ENCODE measurements at places on chromosomes 2 and 18. TPM values are rescaled to one million over a fixed set of nuclear protein-coding genes. Genes with fewer than 3 reads are reported as not detected.
A peak's percentile ranks its signal among the peaks of the same experiment; 100 is the strongest.

DNA sequence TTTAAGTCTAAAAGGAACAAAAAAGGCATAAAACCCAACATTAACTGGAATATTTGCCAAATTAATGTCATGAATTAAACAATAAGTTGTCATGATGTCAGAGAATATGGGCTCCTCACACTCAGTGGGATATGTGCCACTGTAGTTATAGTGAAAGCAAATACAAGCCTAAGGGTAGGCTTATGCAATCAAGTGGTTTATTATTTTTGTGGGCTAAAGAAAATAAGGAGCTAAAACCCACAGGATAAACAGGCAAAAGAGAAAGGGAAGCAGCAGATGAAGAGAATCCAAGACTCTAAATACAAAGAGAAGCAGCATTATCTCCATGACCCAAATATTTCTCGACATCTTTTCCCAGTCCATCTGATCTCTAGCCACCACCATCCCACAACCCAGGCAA is 17.5 kb downstream of the YWHAQ start:
- H3K4me1 ChIP-seq, result peaks cover 78% of the 10 kb centered on the region
- no peak overlapping the region for H3K4me3 ChIP-seq
- H3K27ac ChIP-seq, result no peak overlapping the region
- peaks cover 74% of the 10 kb centered on the region for H3K36me3 ChIP-seq

Gene KIF3C
- total RNA-seq, result 15.2 TPM

- no peak for DNase-seq
- H3K36me3 ChIP-seq, result peaks cover 9% of the 10 kb centered on the region
- peak overlapping the region; percentile 100 for H3K4me3 ChIP-seq
- peaks cover 28% of the 10 kb centered on the region for H3K4me1 ChIP-seq
These were observed 430 bp upstream of the CHMP1B start for GRCh38 chr18:11850821-11851145.

- H3K4me3 ChIP-seq, result no peak overlapping the region
- no peaks in the 10 kb centered on the region for H3K4me1 ChIP-seq
These were observed 269.3 kb upstream of the MYT1L start for GRCh38 chr2:2600366-2600765.

DNA sequence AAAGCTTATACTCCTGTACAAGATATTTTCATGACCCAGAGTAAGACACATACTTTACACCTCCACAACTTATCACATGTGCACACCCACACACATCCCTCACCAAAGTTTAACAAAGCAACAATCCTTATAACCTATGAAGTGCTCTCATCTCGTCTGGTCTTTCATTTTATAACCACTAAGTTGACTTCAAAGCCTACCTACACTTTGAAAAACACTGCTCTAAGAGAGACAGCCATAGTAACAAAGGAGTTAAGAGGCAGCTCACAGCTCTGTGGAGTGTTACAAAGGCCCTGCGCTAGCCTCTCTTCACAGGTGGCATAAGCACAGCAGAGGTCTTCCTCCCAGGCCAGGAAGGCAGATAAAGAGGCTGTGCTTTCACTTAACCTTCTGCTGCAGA is 69.7 kb upstream of the TMEM200C start:
- peaks cover 11% of the 10 kb centered on the region for H3K4me1 ChIP-seq
- H3K27me3 ChIP-seq, result no peaks in the 10 kb centered on the region
- no peak for DNase-seq
- H3K4me3 ChIP-seq, result no peak overlapping the region
- H3K27ac ChIP-seq, result no peak overlapping the region
- H3K36me3 ChIP-seq, result no peaks in the 10 kb centered on the region

GRCh38 chr2:172103471-172104272 is 972 bp upstream of the DLX2 start:
- peaks cover 43% of the 10 kb centered on the region for H3K4me1 ChIP-seq
- H3K36me3 ChIP-seq, result peaks cover 1% of the 10 kb centered on the region
- H3K27me3 ChIP-seq, result peaks cover 68% of the 10 kb centered on the region
- peak; percentile 57 for DNase-seq

DNA sequence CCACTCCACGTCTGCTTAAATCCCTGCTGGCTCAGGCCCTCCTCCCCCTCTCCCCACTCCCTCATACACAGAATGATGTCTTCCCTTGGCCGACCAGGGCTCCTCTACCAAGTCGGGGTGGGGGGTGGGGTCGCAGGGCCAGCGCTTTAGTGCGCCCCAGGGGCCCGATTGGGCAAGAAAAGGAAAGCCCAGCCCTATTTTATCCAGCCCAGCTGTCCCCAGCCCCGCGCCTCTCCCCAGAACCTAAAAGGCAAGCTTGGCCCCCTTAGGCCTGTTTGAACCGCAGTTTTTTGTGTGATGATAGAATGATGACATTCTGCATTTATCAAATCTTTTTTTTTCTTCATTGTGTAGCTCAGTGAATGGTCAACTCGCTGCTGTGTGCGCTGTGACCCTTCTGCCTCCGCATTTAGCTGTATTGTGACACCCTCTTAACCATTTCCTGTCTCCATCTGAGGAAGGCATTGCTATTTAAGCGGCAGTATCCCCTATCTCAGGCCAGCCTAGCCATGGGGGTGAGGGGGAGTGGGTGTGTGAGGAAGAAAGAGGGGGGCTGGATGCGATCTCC is 231.4 kb downstream of the HAUS1 start:
- no peak for DNase-seq
- peaks cover 65% of the 10 kb centered on the region for H3K27me3 ChIP-seq
- H3K4me1 ChIP-seq, result peaks cover 33% of the 10 kb centered on the region
- peak overlapping the region; percentile 85 for H3K4me3 ChIP-seq

Gene PRSS56
- not detected for total RNA-seq

DNA sequence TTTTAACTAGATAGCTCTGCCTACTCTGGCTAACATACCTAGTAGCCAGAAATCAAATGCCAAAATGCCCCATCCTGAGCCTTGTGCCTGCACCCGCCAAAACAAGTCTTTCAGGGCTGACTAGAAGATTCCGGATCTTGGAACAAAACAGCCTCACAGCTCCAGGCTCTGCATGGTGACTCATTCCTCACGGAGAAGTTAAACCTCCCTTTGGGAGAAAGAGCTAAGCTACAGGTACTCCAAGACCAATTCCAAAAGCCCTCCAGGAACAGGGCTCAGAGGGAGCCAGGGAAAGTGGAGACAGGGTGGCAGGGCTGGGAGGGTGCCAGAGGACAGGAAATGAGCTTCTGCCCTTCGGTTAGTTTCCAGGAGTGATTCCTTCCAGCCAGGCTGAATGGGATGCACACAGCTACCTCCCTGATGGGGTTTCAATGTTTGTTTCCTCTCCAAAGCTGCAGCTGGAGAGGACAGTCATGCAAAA is 295.6 kb downstream of the TNS1 start:
- H3K4me3 ChIP-seq, result no peak overlapping the region
- no peak overlapping the region for H3K27ac ChIP-seq
- H3K4me1 ChIP-seq, result no peaks in the 10 kb centered on the region
- H3K27me3 ChIP-seq, result peaks cover 3% of the 10 kb centered on the region
